ENCODE measurements at places on chromosomes 5 and 9.

DNA sequence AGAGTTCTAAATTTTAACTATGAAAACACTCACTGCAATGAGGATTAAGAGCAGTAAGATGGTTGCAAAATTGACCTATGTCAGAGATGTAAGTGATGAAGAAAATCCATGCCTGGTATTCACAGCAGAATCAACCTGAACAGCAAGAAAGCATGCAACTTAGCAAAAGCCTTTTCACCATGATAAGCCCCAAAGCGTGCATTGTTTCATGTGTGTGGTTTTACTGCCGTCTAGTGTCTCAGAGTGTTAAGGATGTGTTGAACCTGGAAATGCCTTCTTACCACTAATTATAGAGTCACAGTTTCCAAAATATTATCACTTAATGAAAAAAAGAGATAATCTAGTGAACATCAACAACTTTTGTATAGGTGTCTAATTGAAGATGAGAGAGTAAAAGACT is 415.2 kb upstream of the TRPC7 start:
- no peak for DNase-seq

GRCh38 chr5:1409381-1410110 is 35.7 kb downstream of the SLC6A3 start:
- DNase-seq, result no peak

DNA sequence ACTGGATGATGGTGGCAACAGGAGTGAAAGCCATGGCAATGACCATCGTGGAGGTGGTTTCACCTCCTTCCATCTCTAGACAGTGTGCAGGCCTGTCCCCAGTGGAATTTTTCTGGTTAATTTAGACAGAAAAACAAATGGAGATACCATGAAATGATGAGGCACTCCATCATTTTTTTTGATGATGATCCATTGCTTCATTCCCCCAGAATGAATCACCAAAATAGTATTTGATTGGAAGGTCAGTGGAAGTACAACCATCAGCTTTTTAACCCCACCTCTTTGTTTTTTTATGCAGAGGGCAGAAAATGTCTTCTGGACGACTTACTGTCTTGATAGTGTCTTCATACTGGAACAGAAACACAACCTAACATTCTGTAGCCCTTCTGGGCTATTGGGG is 42.6 kb upstream of the ADRA1B start:
- DNase-seq, result no peak

- DNase-seq, result no peak
These were observed 53.8 kb downstream of the HCN1 start for GRCh38 chr5:45642370-45642769.

GRCh38 chr9:120937127-120937526 is 10.5 kb upstream of the TRAF1 start:
- no peak for DNase-seq

GRCh38 chr5:73565969-73566547 is 515 bp downstream of the UTP15 start:
- no peak for DNase-seq

DNA sequence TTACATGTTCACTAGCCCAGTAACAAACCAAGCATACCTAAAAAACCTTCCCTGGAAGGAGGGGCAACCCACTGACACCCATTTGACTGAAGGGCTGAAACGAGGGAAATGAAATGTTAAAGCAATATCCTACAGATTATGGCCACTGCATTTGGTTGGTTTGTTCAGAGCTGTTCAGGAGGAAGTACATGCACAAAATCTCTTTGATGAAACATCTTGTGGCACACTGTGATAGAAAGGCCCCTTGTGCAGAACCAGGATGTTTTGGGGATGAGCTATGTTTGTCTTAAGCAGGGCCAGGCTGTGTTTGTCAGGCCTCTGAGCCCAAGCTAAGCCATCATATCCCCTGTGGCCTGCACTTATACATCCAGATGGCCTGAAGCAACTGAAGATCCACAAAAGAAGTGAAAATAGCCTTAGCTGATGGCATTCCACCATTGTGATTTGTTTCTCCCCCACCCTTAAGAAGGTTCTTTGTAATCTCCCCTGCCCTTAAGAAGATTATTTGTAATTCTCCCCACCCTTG is 467.3 kb upstream of the PIK3R1 start:
- no peak for DNase-seq

DNA sequence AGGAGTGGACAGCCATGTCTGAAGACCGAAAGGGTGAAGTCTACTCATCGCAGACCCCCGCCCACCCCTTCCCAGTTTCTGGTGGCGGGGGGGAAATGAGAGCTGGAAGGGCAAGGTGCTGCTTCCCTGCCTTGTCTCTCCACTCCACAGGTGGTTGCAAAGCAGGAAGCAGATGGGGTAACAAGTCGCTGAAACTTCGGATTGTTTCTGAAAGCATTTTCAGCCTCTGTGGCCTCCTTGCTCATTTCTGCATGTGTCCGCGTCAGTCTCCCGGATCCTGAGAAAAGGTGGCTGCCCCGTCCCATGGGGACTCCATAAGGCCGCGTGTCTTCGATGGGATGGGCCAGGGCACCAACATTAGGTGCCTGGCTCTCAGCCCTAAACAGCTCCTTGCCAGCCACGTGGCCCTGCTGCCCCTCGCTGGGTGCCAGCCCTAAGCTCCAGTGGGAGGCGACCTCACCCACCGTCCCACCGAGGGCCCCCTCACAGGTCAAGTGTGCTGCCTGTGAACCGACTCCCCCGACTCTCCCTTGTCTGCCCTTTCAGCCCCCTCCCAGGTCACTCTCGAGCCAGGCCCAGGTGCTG is 971 bp downstream of the PHYKPL start:
- DNase-seq, result no peak

DNA sequence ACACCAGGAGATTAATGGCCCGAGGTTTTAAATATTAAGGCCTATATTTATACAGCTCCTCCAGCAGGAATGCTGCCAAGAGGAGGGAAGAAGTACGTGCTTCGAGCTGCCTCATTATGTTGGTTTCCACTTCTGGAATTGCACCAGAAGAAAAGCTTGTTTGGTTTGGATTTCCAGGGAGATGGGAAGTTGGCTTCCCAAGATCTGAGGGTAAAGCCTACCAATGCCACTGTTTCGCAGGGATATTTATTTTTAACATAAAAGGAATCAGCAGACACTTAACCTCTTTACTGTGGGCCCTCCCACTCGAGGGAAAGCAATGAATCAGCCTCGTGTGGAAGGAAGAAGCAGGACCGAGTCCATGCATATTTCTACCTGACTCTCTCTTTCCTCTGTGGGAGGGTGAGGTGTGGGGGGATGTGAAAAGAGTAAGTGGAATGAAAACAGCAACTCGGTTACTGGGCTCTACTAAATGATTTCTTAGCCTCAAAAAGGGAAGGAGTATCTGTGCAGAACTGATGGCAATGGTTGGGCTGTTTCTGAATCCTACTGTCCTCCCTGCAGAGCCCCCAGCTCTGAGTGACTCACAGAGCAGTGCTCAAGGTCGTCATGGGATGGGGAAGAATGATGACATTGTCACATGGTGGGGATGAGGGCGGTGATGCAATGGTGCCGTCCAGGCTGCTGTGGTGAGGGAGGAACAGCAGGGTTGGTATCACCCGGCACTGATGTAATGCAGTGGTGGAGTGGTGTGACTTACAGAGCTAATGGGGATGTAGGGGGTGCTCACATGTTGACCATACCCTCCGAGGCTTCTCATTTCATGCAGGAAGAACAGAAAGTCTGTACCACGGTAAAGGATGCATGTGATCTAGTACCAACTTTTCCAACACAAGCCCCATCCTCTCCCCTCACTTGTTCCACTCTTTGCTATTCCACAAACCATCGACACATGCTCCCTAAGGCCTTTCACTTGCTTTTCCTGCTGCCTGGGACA is 215.0 kb upstream of the PANK3 start:
- no peak for DNase-seq

DNA sequence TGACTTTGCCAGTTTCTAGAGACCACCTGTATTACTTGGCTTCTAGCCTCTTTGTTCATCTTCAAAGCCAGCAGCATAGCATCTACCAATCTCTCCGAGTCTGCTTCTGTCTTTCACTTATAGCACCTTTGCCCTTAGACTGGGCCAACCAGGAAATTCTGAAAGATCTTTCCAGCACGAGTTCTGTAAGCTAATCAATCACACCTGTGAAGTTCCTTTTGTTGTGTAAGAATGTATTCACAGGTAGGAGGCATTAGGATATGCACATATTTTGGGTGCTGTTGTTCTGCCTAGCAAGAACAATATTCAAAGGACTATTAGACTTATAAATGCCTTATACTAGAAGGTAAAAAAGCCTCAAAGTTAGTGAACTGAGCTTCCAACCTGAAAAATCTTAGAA is 232.1 kb downstream of the CDH12 start:
- no peak for DNase-seq

DNA sequence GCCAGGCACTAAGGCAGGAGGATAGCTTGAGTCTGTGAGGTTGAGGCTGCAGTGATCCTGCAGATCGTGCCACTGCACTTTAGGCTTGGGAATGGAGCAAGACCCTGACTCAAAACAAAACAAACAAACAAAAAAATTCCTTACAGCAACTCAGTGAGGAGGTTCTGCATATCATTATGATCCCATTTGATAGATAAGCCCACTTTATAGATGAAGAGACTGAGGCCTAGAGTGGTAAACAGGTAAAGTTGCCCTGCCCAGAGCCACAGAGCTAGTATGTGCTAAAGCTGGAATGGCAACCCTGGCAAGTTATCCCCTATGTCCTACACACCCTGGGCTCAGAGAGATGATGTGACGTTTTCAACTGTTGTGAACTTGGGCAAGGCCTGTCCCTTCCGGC is 7.2 kb downstream of the AIF1L start:
- DNase-seq, result no peak

- DNase-seq, result no peak
These were observed 61.7 kb upstream of the ELAVL2 start for GRCh38 chr9:23887781-23888180.

DNA sequence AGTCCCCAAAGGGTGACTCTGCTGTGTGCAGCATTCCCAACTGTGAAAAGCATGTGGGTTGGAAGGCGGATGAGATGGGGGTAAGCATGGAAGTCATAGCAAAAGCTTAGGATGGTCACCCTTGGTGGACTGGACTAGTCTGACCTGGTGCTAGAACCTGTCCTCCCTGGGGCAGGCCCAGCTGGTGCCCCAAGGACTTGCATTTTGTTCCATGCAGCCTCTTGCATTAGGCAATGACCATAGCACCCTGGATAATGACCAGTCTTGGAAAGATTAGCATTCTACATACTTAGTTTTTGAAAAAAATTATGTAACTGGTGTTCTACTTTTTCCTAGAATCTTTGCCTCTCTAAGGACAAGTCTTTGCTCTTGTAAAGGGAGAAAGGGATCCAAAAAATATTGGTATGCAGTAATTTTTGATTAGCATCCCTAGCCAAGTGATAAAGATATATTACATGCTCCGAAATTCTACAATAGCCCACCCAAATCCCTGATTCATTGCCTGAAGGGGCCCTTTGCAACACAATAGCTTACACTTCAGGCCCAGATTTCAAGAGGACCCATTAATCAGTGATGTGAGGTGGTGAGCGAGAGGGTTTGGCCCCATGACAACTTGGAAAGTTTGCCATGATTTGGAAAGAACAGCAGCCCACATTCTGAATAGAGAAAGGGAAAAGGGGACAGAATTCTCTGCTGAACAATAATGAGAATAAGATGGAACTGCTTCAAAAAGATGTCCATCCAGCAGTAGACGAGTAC is 93.3 kb upstream of the CD180 start:
- DNase-seq, result no peak

GRCh38 chr9:124296094-124296493 is 38.3 kb downstream of the NEK6 start:
- no peak for DNase-seq

GRCh38 chr5:169571355-169571754 is 12.2 kb upstream of the SPDL1 start:
- no peak for DNase-seq

- no peak for DNase-seq
These were observed 71.2 kb downstream of the GHR start for GRCh38 chr5:42494414-42494813.

- DNase-seq, result no peak
These were observed 48.5 kb downstream of the MFAP3 start for GRCh38 chr5:154087260-154087659.

DNA sequence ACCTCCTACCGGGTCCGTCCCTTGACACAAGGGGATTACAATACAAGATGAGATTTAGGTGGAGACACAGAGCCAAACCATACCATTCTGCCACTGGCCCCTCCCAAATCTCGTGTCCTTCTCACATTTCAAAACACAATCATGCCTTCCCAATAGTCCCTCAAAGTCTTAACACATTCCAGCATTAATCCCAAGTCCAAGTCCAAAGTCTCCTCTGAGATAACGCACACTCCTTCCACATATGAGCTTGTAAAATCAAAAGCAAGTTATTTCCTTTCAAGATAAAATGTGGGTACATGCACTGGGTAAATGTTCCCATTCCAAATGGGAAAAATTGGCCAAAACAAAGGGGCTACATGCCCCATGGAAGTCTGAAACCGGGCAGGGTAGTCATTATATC is 463.9 kb upstream of the CDH9 start:
- DNase-seq, result no peak

DNA sequence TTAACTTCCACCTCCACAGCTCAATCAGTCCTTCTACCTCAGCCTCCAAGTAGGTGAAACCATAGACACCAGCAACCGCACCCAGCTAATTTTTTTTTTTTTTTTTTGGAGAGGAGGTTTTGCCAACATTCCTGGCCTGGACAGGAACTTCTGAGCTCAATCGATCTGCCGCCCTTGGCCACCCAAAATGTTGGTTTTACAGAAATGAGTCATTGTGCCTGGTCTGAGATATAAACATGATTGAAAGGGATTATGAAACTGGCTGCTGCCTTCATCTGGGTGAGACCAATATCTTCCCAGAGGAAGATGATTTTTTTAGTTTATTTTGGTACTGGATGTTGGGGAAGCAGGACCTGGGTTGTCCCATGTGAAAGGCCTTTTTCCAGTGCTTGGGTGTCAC is 9.2 kb downstream of the TAF11L12 start:
- DNase-seq, result no peak

Measured in T follicular helper cell (primary cell).